ENCODE measurements at places on chromosomes 13 and 19. TPM values are rescaled to one million over a fixed set of nuclear protein-coding genes. Genes with fewer than 3 reads are reported as not detected.

LGALS14 gene
- total RNA-seq: not detected

XPO4 gene
- 14.9 TPM for total RNA-seq

AMH gene
- 0.33 TPM for total RNA-seq

CAPN12 gene
- 0.50 TPM for total RNA-seq

BCL2L12 gene
- 4.8 TPM for total RNA-seq

TMEM161A gene
- 21.1 TPM for total RNA-seq

LGALS7 gene
- not detected for total RNA-seq

SULT2A1 gene
- not detected for total RNA-seq

BRME1 gene
- 0.83 TPM for total RNA-seq

SLC25A42 gene
- 4.9 TPM for total RNA-seq

CSNK1G2 gene
- 58.6 TPM for total RNA-seq

ANGPTL4 gene
- total RNA-seq: 1.7 TPM

ZNF558 gene
- 38.6 TPM for total RNA-seq

RELB gene
- total RNA-seq: 11.7 TPM

LPAR2 gene
- 1.0 TPM for total RNA-seq

ZNF57 gene
- total RNA-seq: 5.3 TPM

ZNF729 gene
- not detected for total RNA-seq

IZUMO1 gene
- not detected for total RNA-seq

ZNF607 gene
- total RNA-seq: 6.9 TPM

CPB2 gene
- total RNA-seq: not detected
